CD4-positive, alpha-beta T cell treated with Interleukin-6 at 100 ng/mL for 8 hours (primary cell): ENCODE measurements at places on chromosomes 16 and 17.
A peak's percentile ranks its signal among the peaks of the same experiment; 100 is the strongest.

DNA sequence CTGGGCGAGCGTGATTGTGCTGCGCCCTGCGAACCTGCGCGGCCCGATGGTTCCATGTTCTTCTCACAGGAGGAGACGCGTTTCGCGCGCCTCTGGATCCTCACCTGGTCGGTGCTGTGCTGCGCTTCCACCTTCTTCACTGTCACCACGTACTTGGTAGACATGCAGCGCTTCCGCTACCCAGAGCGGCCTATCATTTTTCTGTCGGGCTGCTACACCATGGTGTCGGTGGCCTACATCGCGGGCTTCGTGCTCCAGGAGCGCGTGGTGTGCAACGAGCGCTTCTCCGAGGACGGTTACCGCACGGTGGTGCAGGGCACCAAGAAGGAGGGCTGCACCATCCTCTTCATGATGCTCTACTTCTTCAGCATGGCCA lies 1.0 kb downstream of the FZD2 start:
- no peak for DNase-seq

DNA sequence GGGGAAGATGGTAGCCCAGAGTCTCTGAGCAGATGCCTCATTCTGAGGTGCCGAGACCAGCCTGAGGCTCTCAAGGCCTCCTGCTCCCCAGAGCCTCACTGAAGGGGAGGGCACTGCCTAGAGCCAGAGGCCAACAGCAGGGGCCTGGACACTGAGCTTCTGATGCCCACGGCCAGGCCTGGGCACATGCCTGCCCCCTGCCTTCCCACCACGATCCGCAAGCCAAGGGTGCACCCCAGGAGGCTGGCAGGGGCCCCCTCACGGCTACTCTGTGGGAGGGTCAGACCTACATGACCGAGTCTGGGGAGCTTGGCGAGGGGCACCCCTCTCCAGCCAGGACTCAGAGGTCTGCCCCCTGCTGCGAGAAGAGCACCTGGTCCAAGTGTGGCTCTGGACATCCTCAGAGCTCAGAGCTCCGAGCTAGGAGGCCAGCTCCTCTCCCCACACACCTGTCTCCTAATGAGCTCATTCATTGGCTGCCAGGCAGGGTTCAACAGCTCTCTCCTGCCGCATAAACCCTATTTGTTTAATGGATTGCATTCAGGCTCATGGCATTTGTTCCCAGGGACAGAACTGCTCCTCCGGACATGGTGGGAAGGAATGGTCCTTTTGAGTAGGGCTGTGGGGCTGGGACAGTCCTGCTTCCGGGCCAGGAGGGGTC lies 13.9 kb downstream of the OTOP3 start:
- DNase-seq, result no peak

GRCh38 chr17:40608061-40608581 lies 39.5 kb downstream of the SMARCE1 start:
- DNase-seq, result peak; percentile 70

DNA sequence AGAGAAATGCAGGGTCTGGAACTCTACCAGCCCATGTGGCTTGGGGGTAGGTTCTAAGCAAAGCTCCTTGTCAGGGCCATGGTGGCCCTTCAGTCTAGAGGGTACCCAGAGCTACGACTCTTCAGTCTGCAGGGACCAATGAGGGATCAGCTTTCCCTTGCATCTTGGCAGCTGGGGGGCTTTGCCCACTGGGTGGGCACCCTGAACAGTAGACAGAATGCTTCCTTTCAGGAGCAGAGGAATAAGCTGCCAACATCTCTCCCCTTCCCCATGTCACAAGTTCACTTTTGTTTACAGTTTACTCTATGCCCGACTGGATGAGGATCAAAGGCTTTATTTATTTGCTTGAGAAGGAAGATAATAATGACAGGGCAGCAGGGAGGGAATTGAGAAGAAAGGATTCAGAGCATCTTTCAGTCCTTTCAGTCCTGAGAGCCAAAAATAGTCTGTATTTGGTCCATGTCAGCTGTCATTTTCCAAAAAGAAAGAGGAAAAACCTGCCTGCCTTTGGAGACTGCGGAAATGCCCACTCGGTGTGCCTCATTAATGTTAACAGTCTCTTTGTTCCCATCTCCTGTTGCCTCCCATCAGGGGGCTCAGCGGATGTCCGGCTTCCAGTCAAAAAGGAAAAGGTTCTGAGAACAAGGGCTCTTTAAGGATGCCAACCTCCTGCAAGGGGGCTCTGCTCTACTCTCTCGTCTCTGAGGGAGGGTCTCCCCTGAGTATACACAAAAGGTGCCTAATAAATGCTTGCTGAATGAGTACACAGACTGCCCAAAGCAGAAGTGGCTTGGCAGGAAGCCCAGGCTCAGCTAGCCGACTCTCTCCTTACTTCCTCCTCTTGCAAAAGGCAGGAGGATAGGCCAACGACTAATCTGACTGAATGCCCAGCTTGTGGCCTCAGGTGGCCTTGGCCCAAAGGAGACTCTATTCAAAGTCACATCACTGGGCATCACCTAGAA lies 17.1 kb downstream of the TRAF4 start:
- no peak for DNase-seq

DNA sequence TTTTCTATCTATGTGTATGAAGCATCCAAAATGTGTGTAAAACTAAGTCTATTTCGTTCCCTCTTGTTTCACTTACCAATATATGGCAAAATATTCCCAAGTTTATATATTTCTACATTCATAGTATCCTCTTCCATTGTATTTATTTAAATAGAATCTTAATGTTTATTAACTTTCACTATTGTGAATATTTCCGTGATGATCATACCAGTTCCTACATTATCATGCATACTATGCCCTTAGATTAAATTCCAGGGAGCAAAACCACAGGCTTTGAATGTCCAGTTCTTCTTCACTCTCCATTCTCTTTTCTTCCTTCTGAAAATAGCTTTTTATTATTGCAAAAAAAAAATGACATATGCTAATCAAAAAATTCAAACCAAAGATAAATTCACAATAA lies 4.0 kb downstream of the MAP2K6 start:
- no peak for DNase-seq

DNA sequence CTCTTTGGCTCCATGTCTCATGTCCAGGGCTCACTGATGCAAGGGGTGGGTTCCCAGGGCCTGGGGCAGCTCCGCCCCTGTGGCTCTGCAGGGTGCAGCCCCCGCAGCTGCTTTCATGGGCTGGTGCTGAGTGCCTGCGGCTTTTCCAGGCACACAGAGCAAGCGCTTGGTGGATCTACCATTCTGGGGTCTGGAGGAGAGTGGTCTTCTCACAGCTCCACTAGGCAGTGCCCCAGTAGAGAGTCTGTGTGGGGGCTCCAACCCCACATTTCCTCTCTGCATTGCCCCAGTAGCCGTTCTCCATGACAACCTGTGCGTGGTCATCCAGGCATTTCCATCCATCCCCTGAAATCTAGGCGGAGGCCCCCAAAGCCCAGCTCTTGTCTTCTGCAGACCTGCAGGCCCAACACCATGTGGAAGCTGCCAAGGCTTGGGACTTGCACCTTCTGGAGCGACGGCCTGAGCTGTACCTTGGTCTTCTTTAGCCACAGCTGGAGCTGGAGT lies 5.2 kb downstream of the IL32 start:
- DNase-seq, result no peak
